NCI-H1092 (cell line): ENCODE measurements at places on chromosomes 5 and 9.
A peak's percentile ranks its signal among the peaks of the same experiment; 100 is the strongest.

GRCh38 chr5:83714810-83715209, 5.8 kb downstream of the HAPLN1 start:
- DNase-seq: no peak

GRCh38 chr9:134629586-134630392, 11.8 kb upstream of the COL5A1 start:
- DNase-seq: no peak

GRCh38 chr9:126114850-126115460, 211.7 kb upstream of the MVB12B start:
- DNase-seq: no peak

GRCh38 chr5:178671602-178672144, 44.8 kb upstream of the CLK4 start:
- DNase-seq: no peak

- no peak for DNase-seq
Measured at GRCh38 chr9:112747094-112747493, 3.5 kb upstream of the SNX30 start.

DNA sequence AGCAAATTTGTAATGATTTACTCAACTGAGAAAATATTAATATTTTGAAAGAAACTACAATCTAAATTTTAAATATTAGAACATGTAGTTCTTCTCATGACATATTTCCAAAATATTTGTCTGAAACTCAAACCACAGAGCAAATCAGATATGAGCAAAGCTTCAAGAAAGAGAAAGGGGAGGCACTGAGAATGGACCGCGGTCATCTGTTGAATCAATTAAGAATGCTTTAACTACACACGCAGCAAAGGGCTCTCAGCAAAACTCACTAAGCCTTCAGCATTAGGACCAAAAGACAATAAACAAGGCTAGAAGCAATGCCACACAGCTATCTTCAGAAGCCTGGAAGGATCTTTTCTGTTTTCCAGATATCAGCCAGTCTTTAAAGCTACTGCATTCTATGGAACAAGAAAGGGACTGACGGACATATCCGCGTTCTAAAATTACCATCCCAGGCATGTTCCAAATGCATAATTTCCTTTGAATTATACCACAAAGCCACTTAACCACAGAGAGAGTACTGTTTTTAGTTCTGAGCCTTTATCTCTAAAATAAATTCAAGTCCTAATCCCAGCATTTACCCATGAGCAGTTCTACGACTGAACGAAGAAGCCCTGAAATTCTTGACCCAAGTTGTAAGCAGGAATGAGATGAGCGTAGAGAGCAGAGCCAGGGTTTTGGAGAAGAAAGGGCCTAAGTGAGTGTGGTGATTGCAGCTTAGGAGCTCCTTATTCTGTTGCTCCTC, 513.5 kb downstream of the AGTPBP1 start:
- no peak for DNase-seq

GRCh38 chr5:96248131-96248530, 184.9 kb downstream of the PCSK1 start:
- DNase-seq: no peak

GRCh38 chr9:134693641-134694367, 52.2 kb downstream of the COL5A1 start:
- no peak for DNase-seq

GRCh38 chr9:123322273-123323195, 33.5 kb upstream of the CRB2 start:
- no peak for DNase-seq

GRCh38 chr5:135709208-135709575, 125.3 kb upstream of the SLC25A48 start:
- DNase-seq: no peak

DNA sequence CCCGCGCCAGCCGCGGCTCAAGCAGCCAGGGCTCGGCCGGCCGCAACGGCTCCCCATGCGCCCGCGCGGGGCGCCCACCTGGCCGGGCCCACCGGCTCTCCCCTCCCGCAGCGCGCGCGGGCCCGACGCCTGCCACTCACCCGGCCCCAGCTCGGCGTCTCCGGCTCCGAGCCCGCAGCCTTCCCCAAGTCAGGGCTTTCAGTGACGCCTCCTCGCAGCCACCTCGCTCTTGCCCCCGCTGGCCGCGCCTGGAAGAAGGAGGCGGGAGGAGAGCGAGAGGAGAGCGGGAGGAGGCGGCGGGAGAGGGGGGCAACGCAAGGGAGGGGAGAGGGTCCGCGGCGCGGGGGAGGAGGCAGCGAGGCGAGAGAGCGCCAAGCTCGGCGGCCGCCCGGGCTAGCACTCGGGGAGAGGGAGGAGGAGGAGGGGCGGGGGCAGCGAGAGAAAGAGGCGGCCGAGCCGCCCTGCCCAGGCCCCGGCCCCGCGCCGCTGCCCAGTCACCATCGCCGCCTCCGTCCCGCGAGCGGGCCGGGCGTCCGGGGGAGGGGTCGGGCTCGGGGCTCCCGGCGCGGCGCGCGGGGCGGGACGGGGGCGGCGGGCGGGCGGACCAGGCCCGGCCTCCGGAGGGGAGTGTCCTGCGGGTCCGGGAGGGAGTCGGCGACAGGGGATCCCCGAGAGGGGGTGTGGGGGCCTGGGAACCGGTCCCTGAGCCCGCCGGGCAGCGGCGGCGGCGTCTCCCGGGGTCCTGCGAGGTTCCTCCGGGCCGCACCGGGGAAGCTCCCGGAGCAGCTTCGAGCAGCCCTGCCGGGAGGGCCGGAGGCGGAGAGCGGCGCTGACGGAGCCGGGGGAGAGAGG, at the start of gene LHFPL2:
Gene LHFPL2, minus strand, starts transcription at position 414 of the 852 bp plus-strand sequence. CDS start 138,559 bp downstream, outside the sequence.
- peak; percentile 25 for DNase-seq

DNA sequence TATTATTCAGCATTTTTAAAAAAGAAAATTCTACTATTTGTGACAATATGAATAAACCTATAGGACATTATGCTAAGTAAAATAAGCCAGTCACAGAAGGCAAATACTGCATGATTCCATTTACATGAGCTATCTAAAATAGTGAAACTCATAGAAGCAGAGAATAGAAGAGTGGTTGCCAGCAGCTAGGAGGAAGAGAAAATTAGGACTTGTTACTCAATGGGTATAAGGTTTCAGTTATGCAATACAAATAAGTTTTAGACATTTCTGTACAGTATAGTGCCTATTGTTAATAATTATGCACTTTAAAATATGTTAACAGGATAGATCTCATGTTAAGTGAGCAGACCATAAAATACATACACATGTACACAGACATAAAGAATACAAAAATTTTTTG, 73.8 kb upstream of the SPINK5 start:
- DNase-seq: no peak

DNA sequence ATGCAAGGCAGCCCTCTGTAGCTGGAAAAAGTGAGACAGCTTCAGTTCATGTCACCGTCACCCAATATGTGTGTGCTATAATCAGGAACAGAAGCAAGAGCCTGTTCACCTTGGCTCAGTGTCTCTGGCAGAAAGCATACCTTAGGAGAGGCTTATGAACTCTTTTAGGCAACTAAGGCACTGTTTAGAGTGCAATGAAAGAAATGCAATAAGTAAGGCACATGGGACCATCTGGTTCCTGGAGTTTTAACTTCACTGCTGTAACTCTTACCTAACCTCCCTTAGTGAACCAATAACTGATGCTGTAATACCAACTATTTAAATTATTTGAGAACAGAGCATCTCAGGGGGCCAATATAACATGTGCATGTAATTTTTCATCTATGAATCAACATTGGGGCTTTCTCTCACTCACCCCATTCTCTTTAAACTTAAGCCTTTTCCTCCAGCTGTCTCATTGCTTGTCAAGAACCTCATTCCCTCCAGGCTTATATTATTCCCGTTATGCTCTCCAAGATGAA, 32.4 kb downstream of the C9 start:
- no peak for DNase-seq

DNA sequence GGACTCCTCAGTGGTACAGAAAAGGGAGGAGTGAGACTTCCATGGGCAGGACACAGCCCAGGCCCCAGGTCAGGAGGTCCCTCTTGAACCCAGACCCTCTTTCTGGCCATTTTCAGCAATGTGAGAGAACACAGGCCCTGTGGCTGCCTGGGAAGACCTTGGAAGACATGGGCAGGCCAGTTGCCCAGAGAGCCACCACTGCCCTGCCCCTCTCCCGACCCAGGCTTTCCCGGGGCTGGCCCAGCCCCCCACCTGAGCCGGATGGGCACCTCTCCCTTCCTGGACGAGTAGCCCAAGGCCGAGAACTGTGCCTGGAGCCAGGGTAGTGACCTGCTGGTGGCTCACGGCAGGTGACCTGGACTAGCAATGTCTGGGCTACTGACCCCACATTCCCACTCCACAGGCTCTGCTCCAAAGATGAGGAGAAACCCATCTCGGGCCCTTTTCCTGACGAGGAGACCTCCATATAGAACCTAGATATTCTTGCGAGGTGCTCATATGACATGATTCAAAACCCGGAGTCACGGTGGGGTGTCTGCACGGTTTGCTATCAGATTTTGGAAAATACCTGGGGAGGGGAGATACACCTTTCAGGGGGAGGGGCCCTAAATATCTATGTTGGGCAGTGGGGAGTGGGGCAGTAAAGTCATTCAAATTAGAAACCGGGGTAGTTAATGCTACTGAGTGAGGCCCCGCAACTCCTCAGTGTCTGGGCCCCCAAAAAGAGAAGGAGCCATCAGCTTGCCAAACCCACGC, 59.4 kb downstream of the ZNF354C start:
- no peak for DNase-seq

DNA sequence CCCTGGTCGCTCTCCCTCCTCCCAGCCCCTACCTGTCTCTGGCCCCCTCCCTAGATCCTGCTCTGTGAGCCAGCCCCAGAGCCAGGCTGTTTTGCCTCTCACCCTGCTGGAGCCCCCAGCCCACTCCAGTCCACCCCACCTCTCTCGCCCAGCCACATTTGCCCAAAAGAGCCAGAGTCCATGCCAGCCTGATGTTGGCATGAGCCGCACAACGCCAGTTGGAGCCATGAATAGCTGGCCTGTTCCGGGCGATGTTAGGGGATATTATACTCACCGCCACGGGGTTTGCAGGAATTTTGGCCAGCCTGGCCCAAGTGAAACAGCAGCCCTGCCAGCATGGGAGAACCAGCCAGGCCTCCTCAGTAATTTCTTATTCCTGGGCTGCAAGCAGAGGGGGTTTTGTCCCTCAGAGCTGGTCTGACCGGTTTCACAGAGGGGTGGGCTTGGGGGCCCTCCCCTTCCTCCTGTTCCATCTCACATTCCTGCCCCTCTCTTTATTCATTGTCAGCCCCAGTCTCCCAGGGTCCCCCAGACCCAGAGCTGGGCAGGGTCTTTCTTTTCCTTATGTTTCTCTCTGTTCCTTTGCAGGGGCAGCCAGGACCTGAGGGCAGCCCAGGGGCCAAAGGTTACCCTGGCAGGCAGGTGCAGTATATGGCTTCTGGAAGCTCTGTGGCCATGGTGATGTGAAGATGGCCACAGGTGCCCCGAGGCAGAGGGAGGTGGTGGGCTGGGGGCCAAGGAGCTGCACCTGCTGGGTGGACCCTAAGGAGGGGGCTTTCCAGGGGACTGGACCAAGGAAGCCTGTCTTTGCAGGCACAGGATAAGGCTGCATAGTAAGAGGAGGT, 50.1 kb downstream of the COL27A1 start:
- no peak for DNase-seq

DNA sequence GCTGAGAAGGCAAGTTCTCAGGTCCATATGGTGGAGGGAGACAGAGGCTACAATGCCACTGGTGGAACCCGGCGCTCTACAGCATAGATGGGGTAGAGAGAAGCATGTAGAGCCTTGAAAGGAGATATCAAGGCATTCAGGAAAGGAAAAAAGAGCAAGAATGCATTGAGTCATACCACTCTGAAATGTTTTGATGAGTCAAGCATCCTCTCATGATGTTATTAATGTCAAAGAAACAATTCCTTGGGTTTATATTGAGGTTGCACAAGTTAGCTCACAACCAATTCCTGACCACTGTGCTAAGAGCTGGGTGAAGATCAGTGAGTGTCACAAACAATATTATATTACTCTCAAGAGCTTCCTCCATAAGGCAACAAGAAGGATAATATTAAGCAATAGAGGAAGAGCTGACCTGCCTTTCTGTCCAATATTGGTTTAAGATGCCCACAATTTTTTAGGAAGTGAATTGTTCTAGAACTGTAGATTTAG, 178.0 kb downstream of the RFK start:
- no peak for DNase-seq

DNA sequence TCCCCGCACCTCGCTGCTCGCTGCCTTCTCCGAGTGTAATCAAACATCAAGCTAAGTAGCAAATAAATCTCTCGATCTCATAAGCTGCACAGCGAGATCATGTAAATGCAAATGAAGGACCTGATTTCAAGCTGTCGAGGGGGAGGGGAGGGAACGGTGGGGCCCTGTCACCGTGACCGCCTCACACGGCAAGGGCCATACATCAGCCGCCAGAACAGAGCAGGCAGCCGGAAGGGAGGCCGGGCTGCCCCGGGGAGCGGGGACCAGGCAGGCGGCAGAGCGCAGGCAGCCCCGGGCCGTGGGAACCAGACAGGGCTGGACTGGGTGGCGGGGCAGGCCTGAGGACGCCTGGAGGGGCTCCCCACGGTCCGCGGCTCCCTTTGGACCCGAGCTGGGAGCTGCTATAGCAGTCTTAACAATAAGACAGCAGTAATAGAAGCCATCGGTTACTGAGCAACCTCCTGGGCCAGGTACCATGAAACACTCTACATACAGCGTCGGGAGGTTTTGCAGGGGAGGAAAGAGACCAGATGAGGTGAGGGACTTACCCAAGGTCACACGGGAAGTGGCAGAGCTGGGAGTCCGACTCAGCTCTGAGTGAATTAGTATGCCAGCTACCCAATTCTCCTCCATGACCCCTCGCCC, 76.8 kb downstream of the CFAP77 start:
- no peak for DNase-seq

DNA sequence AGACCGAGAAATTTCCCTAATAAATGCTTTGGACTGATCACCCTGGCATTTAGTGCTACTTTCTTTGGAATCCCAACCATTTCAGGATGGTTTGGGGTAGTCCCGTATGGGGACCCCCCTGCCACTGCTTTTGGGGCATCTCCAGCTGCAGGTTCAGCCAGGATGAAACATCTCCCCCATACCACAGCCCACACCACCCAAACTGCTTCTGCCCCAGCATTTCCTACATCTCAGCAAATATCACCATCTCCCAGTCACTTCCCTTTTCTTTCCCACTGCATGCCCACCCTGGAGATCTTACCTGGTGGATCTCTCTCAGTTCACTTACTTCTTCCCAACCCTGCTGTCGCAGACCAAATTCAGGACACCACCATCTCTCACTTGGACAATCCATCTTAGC, 4.8 kb upstream of the P4HA2 start:
- DNase-seq: no peak

DNA sequence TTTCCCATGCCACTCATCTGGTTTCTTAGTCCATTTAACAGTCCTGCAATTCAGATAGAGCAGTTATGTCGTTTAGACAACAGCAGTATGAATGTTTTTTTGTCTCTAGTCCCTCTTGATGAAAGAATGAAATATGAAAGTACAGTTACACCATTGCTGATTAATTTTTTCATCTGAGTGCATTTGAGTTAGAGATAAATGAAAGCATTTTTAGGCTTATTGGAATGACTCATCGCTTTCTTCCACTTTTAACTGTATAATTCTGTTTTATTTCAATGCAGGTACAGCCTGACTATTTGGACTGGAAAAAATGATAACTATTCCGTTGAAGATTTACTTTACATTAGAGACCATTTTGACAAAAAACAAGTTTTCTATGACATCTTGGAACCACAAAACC, 28.7 kb downstream of the ANKRD34B start:
- DNase-seq: no peak

- no peak for DNase-seq
Measured at GRCh38 chr5:34625246-34625645, 30.9 kb upstream of the RAI14 start.
